ENCODE measurements at places on chromosomes 3 and 15.

DNA sequence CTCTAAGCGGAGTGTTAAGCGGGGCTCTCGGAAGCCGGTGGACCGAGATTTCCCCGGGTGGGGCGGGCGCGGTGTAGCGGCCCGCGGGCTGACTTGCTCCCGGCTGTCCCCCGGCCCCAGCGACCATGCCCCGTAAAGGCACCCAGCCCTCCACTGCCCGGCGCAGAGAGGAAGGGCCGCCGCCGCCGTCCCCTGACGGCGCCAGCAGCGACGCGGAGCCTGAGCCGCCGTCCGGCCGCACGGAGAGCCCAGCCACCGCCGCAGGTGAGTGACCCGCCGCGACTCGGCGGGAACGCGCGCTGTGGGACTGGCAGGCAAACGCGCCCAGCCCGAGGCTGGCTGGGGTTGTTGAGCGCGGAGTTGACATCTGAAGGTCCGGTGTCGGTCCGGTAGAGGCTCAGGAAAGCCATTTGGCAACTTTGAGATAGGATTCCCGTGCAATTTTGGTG is 1.3 kb downstream of the SMC4 start:
- peak; percentile 14 for DNase-seq

DNA sequence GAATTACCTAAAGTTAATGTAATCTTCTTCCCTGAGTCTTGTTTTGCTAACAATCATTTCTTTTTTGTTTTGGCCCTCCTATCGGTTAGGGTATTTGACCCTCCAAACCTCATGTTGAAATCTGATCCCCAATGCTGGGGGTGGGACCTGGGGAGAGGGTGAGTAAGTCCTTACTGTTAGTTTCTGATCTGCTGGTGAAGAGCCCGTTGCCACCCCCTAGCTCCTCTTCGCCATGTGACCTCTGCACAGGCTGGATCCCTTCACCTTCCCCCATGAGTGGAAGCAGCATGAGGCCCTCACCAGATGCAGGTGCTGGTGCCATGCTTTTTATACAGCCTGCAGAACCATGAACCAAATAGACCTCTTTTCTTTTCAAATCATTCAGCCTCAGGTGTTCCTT is 62.8 kb upstream of the ADCY5 start:
- DNase-seq = no peak

DNA sequence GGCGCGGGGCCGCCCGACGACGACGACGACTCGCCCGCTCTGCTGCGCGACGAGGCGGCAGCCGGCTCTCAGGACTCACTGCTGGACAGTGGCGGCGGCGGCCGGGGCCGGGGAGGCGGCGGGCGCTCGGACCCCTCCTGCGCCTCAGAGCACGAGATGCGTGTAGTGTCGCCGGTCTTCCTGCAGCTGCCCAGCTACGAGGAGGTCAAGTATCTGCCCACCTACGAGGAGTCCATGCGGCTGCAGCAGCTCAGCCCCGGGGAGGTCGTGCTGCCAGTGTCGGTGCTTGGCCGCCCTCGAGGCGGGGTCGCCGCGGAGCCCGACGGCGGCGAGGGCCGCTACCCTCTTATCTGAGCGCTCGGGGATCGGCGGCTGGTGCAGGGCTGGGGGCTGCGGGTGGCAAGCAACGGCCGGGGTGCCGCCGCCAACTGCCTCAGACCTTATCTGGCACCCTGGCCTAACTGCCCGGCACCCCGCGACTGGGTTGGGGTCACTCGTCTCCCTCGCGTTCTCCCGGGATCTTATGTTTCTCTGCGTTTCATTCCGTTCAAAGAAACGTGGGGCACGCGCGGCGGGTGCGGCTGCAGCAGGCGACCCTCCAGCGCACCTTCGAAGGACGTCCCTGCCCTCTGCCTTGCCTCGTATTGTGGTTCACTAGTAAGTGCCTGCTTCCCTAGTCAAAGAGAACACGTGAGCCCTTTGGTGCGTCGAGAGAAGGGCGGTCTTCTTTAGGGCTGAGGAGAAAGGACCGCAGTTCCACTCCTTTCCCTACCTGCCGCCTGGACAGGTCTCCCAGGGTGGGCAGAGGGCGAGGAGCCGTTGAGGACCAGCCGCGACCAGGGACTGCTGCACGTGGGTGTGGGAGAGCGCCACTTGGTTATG is 1.0 kb downstream of the C3orf80 start:
- DNase-seq = no peak

DNA sequence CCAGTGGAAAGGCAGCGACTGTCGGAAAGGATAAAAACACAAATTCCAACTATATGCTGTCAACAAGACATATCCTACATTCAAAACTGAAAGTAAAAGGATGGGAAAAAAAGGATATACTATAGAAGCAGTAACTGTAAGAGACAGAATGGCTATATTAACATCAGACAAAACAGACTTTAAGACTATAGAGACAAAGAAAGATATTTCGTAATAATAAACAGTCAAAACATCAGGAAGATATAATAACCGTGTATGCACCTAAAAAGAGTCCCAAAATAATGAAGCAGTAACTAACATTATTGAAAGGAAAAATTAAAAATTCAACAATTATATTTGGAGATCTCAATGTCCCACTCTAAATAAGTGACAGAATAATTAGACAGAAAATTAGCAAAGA is 48.2 kb downstream of the ZNF148 start:
- no peak for DNase-seq

DNA sequence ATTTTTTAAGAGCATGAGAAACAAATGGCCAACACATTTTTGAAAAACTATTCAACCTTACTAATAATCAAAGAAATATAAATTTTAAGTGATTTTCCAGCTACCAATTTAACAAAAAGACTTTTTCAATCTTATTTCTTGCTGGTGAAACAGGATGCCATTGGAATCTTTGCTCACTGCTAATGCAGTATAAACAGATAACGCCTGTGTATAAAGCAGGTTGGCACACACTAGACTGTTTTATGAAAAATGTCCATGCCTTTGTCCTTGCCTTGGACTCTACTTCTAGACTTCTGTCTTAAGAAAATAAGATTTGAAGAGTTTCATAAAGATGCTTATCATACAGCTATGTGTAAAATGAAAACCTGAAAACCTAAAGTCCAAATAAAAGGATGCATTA is 5.0 kb upstream of the VGLL4 start:
- DNase-seq = no peak

GRCh38 chr3:69174871-69175737 is 52.7 kb upstream of the LMOD3 start:
- DNase-seq = no peak

DNA sequence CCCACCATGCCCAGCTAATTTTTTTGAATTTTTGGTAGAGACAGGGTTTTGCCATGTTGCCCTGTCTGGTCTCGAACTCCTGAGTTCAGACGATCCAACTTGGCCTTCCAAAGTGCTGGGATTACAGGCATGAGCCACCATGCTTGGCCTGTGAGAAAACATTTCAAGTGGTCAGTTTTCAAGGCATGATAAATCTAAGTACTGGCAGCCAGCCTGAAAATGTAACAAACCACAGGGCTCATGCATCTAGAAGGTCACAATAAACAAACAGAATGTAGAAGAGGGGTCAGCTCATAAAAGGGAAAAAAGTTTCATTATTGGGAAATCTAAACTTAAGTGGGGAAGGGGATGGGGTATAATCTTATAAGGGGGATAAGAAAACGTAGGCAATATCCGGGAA is 39.9 kb downstream of the PPCDC start:
- no peak for DNase-seq

GRCh38 chr15:89383365-89384175 is 48.9 kb upstream of the POLG start:
- DNase-seq = no peak

DNA sequence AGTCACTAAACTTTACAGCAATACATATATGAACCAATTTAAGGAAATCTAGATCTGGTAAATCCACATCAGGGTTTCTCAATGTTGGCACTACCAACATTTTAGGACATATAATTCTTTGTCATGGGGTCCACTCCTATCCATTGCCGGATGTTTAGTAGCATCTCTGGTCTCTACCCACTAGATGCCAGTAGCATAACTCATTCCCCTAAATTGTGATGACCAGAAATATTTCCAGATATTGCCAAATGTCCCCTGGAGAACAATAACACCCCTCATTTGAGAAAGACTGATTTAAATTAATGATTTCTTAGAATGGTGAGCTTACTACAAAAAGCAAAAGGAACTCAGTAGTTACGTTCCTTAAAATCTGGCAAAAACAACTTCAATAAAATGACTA is 23.1 kb upstream of the ANKRD28 start:
- DNase-seq = no peak

GRCh38 chr3:159620281-159620680 is 368.4 kb upstream of the IL12A start:
- no peak for DNase-seq

DNA sequence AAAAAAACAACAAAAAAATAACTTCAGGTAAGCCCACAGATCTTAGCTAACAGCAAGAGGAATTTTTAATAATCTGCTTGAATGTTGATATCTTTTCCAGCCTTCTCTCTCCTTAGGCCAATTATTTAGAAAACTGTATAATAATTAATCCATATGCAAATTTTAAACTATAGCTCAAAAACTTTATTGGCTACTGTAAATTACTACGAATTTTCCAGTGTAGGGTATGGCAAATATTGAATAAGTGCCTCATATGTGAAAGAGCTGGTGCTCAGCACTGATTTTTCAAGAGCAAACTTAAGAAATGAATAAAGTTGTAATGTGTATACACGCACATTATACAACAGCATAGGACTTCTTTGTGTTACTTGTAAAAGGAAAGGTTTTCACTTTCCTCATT is 123.0 kb downstream of the TFDP2 start:
- DNase-seq = no peak
